D341Med (cell line): ENCODE measurements at places on chromosomes 5 and 9.
A peak's percentile ranks its signal among the peaks of the same experiment; 100 is the strongest.

DNA sequence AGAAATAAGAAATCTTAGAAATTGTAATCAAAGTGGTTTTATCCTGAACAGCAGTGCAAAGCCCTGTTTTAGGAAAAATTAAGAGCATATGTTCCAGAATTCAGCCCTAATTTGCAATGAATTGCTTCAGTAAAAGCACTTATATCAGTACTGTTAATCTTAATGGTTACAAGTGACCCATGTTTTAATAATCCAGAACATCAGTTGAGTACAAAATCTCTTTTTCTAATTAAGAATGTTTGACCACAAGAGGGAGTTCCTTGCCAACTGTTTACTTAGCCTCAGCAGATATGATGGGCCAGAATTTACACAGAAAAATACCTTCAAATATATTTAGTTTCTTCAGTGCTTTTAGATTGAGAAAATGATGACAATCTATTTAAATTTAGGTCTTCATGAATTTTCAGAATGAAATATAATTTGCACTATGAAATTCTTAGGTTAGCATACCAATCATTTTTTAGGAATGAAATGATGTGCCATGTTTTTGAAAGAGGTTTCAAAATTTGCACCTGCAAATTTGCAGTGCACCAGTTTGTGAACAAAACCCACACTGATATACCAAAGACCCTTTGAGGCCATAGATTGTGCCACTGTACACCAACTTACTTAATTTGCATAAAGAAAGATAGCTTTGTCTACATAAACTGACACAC is 926.3 kb upstream of the ARRDC3 start:
- DNase-seq: peak; percentile 22

- no peak for DNase-seq
Measured at GRCh38 chr9:38681747-38682227, 38.1 kb downstream of the FAM240B start.

DNA sequence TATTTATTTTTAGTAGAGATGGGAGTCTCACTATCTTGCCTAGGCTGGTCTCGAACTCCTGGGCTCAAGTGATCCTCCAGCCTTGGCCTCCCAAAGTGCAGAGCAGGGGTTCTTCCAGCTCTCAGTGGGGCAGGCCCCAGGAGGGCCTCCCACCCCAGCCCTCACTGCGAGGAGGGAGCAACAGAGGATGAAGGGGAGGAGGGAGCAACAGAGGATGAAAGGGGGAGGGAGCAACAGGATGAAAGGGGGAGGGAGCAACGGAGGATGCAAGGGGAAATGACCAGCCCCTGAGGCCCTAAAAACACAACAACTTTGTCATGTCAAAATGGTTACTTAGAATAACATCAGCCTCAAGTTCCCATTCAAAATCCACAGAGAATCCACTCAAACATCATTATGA is 10.0 kb downstream of the TRIM14 start:
- DNase-seq: no peak

GRCh38 chr9:6907772-6908381 is 150.1 kb downstream of the KDM4C start:
- no peak for DNase-seq

DNA sequence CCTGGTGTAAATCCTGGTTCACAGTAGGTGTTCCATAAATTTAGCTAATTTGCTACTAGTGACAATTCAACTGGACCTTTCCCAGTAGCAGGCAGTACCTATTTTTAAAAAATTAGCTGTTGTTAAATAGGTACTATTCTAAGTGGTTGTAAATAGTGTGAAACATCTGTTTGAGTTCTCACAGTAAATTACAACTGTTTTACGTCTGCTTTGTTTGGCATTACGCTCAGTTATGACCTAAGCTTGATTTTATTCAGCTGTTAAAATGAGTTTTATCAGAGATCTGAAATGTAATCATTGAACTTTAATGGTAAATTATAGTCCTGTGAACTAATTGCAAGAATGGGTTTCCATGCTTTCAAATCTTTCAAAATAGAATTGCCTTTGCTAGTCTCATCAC is 93.9 kb downstream of the GPBP1 start:
- no peak for DNase-seq

DNA sequence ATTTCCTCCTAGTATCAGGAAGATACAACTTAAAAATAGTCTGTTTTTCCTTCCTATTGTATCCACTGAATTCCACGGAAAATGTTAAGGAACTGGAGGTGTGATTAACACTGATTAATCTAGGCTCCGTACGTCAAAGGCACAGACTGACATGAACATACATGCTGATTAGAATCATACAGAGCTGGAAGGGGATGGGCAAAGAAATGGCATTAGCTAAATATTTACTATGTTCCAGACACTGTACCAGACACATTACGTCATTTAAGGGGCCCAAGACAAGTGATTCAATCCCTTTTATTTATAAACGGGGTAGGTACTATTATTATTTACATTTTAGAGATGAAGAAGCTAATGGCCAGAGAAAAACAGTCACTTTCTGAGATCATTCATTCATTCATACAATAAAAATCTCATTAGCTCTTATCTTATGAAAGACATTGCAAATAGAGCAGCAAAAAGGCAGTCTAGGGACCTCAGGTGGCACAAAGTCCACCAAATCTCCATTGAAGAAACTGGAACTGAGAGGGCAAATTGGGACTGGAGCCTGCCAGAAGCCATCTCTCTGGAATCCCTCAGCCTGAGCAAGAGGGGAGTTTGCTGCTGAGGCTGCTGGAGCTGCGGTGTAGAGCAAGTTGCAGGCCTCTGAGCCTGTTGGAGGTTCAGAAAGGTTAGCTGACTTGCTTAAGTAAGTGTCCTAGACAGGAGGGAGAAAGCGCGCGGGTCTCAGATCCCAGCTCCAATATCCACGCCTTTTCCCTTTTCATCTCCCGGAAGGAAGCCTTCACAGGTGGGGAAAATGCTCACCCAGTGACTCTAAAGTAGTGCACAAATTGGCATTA is 1.6 kb upstream of the TGFBR1 start:
- no peak for DNase-seq

DNA sequence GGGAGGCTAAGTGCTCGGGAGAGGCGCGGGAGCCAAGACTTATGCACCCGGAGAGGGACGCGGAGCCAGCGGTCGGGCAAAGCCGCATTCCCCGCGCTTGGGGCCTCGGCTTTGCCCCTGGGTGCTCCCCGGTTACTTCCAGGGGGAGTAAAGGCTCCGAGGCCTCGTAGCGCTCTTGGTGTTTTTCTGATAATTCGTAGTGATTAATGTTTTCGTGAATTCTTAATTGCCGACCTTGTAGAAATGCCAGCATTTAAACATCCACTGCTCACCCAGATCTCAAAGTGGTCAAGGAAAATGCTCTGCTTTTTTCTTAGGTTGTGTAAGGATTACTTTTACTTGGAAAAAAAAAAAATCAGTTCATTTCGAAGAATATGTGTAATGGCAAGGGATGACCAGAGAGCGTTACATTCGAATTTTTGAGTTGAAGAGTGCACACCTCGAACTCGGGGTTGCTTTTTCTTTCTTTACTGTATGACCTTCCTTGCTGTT is 654 bp upstream of the TUT7 start:
- no peak for DNase-seq

- no peak for DNase-seq
Measured at GRCh38 chr9:98532574-98532973, 176.2 kb downstream of the GABBR2 start.

GRCh38 chr9:8717146-8717545 is 917.6 kb upstream of the DMAC1 start:
- no peak for DNase-seq

GRCh38 chr9:132898051-132898450 is 19.4 kb downstream of the SPACA9 start:
- no peak for DNase-seq

DNA sequence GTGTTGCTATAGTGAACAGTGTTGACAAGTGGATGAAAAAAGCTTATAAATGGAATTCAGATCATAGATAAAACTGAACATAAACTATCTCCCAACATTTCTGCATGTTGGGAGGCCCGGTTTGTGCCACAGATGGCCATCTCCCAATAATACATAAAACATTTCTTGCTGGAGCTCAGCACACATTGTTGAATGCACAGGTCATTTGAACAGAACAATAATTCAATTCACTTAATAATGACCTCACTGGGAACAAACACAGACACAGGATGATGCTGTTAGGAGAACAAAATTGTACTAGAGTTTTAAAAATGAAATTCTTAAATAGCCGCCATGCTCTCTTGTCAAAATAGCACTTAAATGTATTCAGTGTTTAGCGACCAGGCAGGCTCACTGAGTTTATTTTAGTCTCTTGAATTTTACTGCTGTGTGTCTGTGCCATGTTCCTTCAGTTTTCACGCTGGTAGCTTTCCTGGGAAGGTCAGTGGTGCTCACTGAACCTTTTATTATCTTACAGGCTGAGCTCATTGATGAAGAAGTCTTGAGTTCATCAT is 85.0 kb upstream of the SSBP2 start:
- DNase-seq: no peak

- DNase-seq: no peak
Measured at GRCh38 chr5:111806753-111807152, 49.8 kb upstream of the NREP start.

DNA sequence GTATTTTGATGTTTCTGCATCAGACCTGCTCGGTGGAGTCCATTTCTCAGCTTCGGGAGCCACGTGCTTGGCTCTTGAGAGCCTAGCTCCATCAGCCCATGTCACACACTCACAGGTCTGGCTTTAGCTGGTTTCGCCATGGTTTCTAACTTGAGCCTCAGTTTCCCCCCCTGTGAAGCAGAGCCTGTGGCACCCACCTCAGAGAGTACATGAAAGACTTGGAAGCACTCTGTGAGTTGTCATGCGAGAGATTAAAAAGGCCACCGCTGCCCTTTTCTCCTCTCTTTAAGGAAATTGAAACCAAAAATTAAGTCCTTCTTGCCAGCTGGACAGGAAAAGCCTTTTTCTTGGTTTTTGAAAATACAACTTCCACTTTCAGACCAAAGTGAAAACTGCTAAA is 8.8 kb downstream of the TENT4A start:
- no peak for DNase-seq

- DNase-seq: peak; percentile 69
Measured at GRCh38 chr5:138753794-138754698, 821 bp downstream of the CTNNA1 start.

DNA sequence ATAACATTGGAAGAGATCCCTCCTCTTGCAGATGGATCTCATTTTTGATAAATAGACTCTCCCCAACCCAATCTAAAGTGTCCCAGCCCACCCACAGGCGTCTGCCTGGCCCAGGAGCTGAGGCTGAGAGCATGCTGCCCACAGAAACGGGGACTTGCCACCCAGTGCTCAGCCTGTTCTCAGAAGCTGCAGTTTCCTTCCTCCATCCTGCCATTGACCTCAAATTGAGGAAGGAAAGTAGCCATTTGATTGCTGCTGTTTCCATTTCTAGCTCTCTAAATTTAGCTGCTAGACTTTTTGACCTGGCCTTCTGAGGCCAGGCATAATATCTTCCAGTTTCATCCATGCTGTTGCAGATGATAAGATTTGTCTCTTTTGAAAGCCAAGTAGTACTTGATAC is 31.1 kb upstream of the FRMD3 start:
- DNase-seq: no peak
